ENCODE measurements at places on chromosomes 2 and 18. TPM values are rescaled to one million over a fixed set of nuclear protein-coding genes. Genes with fewer than 3 reads are reported as not detected.

SH3RF3 gene
- total RNA-seq = 0.63 TPM

DTNA gene
- total RNA-seq = 0.14 TPM

MATN3 gene
- total RNA-seq = 9.8 TPM

MYO5B gene
- total RNA-seq = 12.8 TPM

DPP4 gene
- 0.79 TPM for total RNA-seq

STAT4 gene
- total RNA-seq = 4.3 TPM

ALPP gene
- 2.7 TPM for total RNA-seq

ANKRD44 gene
- 1.2 TPM for total RNA-seq

DNAJC5G gene
- total RNA-seq = not detected

PLEK gene
- total RNA-seq = not detected

WNT10A gene
- 0.19 TPM for total RNA-seq

DPYSL5 gene
- 7.5 TPM for total RNA-seq

TCF23 gene
- not detected for total RNA-seq

OTOS gene
- total RNA-seq = not detected

LINC00305 gene
- total RNA-seq = not detected

ABCB11 gene
- total RNA-seq = 0.02 TPM

MDH1B gene
- 1.7 TPM for total RNA-seq

C2orf72 gene
- 5.3 TPM for total RNA-seq

SPATA3 gene
- total RNA-seq = not detected

SALL3 gene
- total RNA-seq = not detected

SLC14A1 gene
- not detected for total RNA-seq

KRTCAP3 gene
- total RNA-seq = 0.90 TPM

ING5 gene
- 23.8 TPM for total RNA-seq

KCNS3 gene
- total RNA-seq = 1.1 TPM

MAP3K19 gene
- not detected for total RNA-seq

HDHD2 gene
- 9.2 TPM for total RNA-seq

UPP2 gene
- total RNA-seq = not detected

C1QL2 gene
- total RNA-seq = 0.28 TPM

STPG4 gene
- not detected for total RNA-seq

MLPH gene
- total RNA-seq = 326 TPM

ST8SIA3 gene
- not detected for total RNA-seq

GCG gene
- not detected for total RNA-seq

DES gene
- total RNA-seq = 0.18 TPM

RAB6C gene
- total RNA-seq = not detected

TEKT4 gene
- not detected for total RNA-seq

ADD2 gene
- 22.3 TPM for total RNA-seq

ST6GAL2 gene
- total RNA-seq = 21.9 TPM
